ENCODE measurements at places on chromosomes 1 and 21.

DNA sequence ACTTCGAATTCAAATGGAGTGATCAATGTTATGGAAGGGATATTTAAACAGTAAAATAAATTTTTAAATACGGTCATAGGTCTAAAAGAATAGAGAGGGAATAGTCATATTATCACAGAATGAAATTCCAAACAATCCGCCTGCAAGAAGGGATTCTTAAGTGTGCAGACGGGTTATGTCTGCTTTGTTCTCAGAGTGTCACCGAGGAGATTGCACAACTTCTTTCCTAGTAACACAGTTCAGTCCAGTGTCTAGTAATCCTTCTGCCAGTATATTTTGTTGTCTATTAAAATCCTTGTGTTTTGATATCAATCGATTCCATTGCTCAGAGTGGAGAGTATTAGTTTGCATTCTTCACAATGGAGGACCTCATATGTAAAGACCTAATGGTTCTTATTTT, 48.4 kb downstream of the LRRC53 start:
- peak; percentile 13 for DNase-seq

GRCh38 chr1:54965624-54966340, 14.6 kb upstream of the TMEM61 start:
- DNase-seq, result peak; percentile 69

DNA sequence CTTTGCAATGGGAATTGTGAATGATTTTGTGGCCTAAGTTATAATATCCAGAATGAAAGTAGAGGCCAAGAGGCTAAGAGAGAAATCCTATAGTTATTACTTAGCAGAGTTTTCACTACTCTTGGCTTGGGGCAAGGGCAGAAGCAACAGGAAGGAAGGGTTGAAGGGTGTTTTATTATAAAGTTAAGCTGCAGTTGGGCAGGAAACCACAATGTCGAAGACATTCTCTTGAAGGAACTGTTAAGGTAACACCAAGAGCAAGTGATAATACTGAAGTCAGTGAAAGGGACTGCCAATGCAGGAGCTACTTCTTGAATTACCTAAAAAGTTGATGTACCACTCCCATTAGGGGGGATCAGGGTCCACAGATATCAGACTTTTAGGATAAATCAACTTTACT, 8.3 kb downstream of the XCL2 start:
- no peak for DNase-seq

DNA sequence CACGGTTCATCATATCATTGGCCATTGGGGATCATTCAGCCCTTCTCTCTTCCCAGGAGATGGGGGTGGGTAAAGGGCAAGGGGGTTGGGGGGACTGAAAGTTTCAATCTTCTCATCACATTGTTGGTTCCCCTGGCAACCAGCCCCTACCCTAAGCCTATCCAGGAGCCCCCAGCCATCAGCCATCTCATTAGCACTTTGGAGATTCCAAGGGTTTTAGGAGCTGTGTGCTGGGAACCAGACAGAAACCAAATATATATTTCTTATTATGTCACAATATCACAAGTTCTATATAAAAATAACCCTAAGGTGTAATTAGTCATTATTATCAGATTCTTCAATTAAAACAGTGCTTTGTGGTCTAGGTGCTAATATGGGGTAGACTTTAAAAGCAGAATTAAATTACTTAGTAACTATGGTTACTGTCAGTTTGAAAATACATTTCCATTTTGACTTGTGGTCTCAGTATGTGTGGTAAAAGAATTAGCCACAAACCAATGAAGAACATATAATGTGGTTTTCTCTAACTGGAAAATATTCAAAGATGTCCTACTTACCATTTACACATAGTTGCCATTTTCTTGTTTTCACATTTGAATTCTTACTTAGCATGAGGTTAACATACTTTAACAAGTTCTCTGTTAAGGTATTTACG, 28.1 kb downstream of the IL23R start:
- DNase-seq, result no peak

DNA sequence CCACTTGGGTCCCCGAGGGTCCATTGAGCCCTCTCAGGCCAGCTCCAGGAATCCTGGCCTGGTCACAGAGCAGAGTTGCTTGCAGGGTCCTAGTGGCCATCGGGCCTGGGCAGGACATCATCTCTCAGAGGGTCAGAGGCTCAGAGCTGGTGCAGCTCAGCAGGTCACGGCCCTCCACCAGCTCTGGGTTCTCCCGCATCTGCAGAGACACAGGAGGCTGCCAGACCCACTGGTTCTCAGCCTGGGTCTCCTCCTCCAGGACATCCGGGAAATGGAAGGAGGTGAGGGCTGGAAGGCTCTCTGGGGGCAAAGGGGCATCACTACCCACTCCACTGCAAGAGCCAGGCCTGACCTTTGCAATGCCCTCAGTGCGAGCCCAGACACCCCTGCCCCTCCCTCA, 6.5 kb downstream of the TMEM54 start:
- no peak for DNase-seq

Measured in AG10803 (cell line).